Activated effector memory CD4-positive, alpha-beta T cell treated with anti-CD3 and anti-CD28 coated beads, Interleukin-2, amount 50 U/mL, for 16 hours (primary cell): ENCODE measurements at places on chromosomes 7 and 10.

DNA sequence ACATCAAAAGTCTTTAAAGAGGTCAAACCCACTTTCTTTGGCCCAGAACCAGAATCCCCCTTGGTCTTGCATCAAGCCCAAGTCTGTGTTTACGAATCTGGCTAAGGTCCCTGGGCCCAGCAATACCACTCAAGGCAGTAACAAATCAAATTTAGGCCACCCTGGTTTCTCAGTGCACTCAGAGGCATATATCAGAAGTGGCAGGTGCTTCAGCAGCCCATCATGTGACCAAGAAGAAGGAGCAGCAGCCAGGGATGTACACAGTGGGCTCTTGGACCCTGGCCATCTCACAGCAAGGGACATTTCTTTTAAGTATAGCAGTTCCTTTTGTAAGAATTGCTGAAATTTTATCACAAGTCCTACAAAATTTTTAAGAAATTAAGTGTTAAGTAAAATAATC is 7.3 kb upstream of the SLC25A13 start:
- DNase-seq, result no peak

- DNase-seq, result no peak
Observed at GRCh38 chr10:32299354-32299980, 47.5 kb downstream of the EPC1 start.

DNA sequence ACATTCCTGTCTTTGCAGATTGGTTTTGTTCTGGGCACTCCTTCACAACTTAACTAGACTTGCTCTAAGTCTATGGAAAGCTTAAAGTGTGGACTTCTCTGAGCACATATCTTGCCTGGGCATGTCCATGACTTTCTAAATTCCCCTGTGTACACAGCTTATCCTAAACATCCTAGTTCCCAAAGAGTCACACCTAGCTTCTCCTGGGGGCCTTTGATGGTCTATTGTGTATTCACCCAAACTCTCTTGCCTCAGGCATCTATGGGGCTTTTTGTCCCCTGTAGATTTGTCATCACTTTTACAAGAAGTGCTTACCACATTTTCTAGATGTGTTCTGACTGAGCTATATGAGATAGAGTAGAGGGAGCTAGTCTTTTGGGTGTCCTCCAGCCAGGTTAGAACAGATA is 12.2 kb upstream of the ZNF488 start:
- no peak for DNase-seq

DNA sequence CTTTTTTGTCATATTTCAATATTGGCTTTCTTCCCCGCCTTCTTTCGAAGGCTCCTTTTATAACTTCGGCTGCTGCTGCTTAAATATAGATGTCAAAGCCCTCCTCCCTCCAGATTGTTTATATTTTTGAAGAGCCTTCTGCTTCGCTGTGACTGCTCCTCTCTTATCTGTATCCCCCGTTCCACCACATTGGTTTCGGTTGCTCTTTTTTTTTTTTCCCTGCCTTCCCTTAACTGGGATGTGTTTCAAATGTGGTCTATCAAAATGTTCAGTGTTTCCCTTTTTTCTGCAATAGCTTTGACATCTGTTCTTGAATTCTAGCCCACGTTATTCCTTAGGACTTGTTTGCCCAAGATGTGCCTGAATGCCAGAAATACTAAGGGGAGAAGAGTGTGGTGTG is 96.4 kb downstream of the CUX1 start:
- no peak for DNase-seq

DNA sequence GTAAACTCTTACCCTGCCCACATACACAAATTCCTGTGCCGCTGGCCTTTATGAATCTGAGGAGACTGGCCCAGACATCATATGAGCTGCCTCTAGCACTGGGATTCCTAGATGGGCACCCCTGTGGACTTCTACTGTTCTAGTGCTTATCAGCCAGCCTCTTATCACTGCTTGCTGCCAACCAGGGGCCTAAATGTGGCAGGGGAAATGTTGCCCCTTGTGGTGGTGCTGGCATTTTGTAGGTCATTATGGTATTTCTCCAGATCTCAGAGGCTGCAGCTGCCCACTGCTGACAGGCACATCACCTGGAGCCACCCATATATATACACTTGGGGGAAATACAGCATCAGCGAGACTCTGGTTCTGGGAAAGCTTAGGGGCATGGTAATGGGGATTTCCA is 5.4 kb downstream of the SFR1 start:
- DNase-seq, result no peak

DNA sequence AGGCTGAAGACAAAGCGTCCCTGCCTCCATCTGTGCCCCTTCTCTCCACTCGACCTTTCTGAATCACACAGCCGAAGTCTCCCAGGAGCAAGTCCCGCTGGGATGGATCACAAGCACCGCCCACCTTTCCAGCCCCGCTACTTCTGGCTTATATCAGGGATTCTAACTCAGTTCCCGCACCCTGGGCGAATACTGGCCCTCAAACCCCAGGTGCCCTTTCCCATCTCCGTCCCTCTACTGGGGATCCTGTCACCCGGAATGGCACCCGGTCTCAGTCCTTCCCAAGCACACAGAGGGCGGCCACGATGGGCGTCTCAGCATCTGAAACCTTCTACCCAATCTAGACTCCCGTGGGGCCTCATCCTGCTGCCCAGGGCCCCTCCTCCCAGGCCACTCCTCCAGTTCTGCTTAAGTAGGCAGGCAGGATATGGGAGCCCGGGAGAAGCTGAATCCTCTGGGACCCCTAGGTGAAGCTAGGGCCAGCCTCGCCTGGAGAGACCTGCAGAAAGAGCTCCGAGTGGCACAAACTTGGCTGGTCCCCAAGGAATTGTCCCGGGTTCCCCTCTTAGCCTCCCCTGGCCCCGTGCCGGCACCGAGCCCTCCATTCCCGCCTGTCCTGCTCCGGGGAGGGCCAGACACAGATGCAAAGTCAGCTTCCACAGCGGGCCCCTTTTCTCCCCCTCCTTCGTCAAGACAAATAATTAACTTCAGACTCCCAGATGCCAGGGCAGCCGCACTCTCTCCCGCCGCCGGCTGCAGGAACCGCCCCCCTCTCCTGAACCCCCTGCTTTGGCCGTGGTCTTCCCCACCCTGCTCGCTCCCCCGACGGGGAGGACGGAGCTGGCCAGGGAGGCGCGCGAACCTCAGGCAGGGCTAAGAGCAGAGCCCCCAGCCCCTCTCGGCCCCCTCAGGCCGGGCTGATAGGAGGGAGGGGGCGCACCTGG is 612 bp downstream of the KCP start:
- DNase-seq, result no peak

DNA sequence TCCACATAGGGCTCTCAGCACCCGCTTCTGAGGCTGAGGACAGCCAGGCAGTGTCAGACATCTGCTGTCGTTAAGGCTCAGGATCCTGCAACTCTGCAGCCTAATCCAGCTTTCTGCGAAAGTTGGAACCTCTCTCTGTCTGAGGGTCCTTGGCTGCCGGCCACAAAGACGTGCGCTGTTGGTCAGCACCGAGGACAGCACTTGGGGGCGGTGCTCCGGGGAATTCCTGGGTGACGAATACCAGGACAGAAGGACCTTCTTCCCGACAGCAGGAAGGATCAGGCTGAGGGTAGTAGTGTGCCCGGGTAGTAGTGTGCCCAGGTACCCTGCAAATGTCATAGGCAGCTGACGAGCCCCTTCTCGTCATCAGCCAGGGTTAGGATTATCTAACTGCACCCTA is 16.0 kb upstream of the RASGEF1A start:
- DNase-seq, result no peak
